Muscle of back (tissue), 13 donors: ENCODE measurements at places on chromosomes 1 and 21. TPM values are rescaled to one million over a fixed set of nuclear protein-coding genes. Genes with fewer than 3 reads are reported as not detected.

The MAEL gene
- polyA plus RNA-seq = 0.32 TPM

The CD84 gene
- polyA plus RNA-seq = 3.8 TPM

The AGO3 gene
- polyA plus RNA-seq = 11.4 TPM

The ENO1 gene
- 386 TPM for polyA plus RNA-seq

GRCh38 chr1:61636814-61637213 is 88.1 kb downstream of the TM2D1 start:
- DNase-seq = no peak

DNA sequence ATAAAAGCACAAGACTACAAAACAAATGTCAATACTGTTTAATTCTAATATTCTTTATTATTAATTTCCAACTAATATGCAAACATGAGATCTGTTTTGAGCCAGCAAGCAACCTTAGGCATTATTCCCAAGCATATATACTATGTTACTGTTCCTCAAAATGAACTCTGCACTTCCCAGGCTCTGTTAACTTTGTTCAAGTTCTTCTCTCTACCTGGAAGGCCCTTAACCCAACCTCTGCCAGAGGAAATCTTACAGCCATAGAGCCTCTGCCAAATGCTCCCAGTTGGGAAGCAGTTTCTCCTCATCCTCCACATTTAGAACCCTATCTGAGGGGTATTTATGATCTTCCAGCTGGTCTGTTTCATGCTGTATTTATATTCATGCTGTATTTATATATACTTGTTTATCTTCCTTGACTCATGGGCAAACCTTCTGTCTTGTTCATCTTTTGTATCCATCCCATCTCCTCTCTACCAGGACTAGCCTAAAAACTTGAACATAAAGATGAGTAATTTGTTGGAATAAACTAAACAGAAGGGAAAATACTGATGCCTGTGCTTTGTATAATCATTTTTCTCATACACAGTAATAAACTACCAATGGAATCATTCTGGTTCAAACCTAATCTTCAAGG is 5.3 kb downstream of the IVNS1ABP start:
- DNase-seq = no peak

- no peak for DNase-seq
Observed at GRCh38 chr1:215056584-215056983, 26.0 kb upstream of the KCNK2 start.

DNA sequence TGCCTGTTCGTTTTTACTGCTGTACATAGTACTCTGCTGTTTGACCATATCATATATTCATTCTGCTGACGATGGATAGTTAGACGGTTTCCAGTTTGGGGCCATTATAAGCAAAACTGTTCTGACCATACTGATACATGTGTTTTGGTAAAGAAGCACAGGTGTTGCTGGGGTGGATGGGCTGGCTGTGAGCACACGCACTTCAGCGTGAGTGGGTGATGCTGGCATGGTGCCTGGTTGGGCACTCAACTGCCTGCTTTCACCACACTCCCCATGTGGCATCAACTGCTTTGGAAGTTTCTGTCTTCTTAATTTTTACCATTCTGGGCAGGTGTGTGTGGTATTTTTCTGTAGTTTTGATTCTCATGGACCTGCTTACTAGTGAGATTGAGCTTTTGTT is 37.3 kb downstream of the ADARB1 start:
- DNase-seq = no peak

- DNase-seq = no peak
Observed at GRCh38 chr1:54471588-54471987, 65.4 kb upstream of the SSBP3 start.

GRCh38 chr1:180652792-180653191 is 21.0 kb downstream of the XPR1 start:
- no peak for DNase-seq

GRCh38 chr21:41900401-41900800 is 21.3 kb upstream of the PRDM15 start:
- no peak for DNase-seq

GRCh38 chr21:44709426-44710293 is 1.7 kb downstream of the TSPEAR start:
- no peak for DNase-seq
